Left ventricle myocardium inferior (tissue), 1 donor: ENCODE measurements at places on chromosomes 2 and 18.

GRCh38 chr18:23902396-23902795 is 112.2 kb upstream of the TTC39C start:
- DNase-seq = no peak

GRCh38 chr2:166088634-166089033 is 39.2 kb downstream of the SCN1A start:
- DNase-seq = no peak

DNA sequence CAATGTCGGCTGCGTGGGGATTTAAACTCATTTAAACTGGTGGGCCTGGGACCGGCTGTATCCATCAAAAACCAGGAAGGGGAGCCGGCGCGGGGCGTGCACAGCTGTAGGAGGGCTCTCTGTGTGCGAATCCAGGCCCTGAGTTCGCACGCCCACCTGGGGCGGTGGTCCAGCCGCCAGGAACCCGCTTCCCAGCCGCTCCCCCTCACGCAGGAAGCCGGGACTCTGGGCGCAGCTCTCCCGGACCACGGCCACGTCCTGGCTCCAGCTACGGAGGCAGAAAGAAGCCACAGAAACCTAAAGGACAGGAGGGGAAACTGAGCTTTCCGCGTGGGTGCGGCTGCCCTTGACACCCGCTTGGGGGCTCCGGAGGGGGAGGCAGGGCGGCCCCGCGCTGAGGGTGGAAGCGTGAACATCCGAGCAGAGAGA is 80.6 kb downstream of the GFPT1 start:
- peak; percentile 45 for DNase-seq

DNA sequence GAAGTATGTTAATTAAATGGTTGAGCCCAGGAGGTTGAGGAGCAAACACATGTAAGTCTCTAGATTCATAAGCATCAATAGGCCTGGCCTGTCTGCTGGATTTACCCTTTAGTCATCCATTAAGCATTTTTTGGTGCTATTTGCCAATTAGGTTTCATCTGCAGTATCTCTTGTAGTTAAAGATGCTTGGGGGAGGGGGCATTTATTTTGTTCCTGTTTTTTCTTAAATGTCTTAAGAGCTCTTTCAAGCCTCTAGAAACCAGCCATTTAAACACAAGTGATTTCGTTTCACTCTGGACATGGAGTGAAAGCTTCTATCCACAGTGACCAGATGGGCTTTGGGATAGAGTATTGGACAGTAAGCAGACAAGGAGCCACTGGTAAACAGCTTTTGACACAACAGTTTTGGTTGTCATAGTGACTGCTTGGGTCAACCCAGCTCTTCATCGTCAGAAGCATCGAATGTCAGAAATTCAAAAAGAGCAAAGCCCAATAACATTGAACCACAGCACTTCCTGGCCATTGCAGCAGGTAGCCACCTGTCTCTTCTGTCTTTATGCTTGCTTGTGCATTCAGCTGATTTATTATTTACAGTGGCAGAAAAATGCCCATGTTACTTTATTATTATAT is 4.9 kb downstream of the QPCT start:
- no peak for DNase-seq

DNA sequence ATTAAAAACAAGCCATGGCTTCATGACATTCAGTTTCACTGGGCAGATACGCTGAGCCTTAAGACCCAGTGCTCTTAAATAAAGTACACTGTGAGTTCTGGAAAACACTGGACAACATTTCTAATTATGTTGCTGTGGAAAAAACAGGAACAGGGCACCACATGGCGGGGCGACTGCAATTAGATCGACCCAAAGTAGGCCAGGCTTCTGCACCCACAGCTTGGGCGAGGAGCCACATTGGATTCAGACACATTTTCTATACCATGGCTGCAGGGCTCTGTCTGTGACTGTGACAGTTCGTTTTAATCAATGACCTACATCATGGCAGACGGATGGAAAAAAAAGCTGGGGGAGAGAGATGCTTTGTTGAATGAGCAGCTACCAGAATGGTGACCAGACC is 227.2 kb upstream of the HS6ST1 start:
- no peak for DNase-seq

DNA sequence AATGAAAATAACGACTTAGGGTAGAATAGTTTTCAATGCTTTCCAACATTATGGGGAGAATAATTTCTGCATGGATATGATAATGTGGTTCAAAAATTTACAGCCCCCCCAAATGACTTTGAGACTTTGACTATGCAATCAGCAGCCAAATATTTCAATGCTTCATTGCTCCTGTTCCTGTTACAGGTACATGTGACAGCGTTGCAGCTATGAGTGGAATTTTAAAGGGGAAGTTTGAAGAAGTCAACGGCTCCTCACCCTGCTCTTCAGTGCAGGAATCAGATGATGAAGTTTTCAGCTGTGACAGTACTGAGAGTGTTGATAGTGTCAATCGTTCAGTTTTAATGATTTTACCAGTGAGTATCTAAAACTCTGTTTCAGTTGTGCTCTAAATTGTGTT is 25.1 kb downstream of the CSRNP3 start:
- DNase-seq = no peak

GRCh38 chr2:126527836-126528490 is 128.0 kb upstream of the GYPC start:
- DNase-seq = peak; percentile 65

- no peak for DNase-seq
These were observed 312.8 kb downstream of the EXOC6B start for GRCh38 chr2:72513011-72513410.

DNA sequence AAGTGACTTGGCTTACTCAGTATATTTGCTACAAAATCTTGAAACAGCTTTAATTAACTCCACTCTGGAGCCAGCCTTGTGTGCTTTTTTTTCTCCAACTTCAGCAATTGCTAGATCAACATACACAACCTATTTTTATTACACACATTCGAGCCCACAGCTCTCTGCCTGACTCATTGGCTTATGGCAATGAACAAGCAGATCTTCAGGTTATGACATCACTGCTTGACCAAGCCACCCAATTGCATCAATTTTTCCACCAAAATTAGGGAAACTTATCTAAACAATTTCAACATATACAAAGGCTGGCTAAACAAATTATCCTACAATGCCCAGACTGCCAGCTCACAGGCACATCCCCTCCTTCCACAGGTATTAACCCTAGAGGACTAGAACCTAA is 39.6 kb upstream of the PDK1 start:
- no peak for DNase-seq

GRCh38 chr2:182080493-182080892 is 94.8 kb downstream of the PPP1R1C start:
- no peak for DNase-seq

- DNase-seq = no peak
These were observed 48.1 kb upstream of the PKDCC start for GRCh38 chr2:41999592-42000281.

DNA sequence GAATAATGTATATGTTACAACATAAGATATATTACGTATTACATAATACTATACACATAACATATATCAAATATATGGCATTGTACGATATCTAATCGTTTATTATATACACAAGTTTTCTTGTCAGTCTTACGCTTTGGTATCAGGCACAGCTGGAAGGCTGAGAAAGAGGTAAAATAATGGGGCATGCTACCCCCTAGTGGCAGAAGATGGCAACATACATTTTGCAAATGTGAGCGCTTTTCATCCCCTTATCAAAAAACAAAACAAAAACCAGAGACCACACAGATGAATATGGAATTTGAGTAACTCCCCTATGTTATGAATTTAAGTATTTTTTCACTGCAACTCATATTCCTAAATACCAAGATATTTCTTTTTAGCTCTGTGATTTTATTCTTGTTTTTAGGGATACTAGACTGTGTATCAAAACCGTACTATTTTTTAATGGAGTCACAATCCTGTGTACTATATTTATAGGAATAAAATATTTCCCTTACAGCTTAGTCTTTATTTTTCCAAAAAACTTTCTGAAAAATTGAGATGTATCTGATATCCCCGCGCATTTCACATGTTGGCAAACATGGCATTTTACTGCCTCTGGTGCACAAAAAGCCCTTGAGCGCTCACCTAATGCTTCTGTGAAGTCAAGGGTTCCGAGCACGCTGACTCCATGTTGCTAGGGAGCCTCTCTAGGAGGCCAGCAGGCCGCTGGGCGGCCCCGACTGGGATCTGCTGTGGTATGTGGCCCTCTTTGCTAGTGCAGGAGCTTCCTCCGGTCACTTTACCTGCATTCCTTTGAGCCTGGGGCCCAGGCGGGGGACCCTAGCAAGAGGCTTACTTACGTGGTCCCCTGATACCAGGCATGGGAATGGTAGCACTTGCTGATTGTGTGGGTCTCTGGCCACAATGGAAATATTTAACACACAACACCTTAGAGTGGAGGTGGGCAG is 62.5 kb downstream of the SLC4A3 start:
- DNase-seq = no peak
